Pulmonary artery endothelial cell (primary cell): ENCODE measurements at places on chromosomes 16 and 17.
A peak's percentile ranks its signal among the peaks of the same experiment; 100 is the strongest.

DNA sequence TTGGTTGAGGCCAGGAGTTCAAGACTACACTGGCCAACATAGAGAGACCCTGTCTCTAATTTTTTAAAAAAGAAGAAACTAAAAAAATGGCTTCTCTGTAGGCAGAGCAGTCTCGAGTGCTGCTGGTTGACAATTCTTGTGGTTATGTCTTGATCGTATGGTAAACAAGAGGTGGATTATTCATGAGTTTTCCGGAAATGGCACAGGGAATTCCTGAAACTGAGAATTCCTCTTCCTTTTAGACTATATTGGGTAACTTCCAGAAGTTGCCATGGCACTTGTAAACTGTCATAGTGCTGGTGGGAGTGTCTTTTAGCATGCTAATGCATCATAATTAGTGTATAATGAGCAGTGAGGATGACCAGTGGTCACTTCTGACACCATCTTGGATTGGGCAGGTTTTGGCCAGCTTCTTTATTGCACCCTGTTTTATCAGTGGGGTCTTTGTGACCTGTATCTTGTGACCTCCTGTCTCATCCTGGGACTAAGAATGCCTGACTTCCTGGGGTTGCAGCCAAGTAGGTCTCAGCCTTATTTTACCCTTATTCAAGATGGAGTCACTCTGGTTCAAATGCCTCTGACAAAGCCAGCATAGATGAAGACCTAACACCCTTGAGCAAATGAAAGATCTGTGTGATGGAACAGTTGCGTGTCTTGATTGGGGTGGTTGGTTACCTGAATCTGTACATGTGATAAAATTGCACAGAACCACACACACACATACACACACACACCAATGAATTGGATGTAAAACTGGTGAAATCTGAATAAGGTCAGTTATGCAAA, 30.2 kb downstream of the BMERB1 start:
- DNase-seq: no peak

GRCh38 chr17:77318021-77318420, 177.3 kb downstream of the SEC14L1 start:
- DNase-seq: no peak

- DNase-seq: peak; percentile 26
Measured at GRCh38 chr17:76681222-76682137, 29.3 kb downstream of the MXRA7 start.

DNA sequence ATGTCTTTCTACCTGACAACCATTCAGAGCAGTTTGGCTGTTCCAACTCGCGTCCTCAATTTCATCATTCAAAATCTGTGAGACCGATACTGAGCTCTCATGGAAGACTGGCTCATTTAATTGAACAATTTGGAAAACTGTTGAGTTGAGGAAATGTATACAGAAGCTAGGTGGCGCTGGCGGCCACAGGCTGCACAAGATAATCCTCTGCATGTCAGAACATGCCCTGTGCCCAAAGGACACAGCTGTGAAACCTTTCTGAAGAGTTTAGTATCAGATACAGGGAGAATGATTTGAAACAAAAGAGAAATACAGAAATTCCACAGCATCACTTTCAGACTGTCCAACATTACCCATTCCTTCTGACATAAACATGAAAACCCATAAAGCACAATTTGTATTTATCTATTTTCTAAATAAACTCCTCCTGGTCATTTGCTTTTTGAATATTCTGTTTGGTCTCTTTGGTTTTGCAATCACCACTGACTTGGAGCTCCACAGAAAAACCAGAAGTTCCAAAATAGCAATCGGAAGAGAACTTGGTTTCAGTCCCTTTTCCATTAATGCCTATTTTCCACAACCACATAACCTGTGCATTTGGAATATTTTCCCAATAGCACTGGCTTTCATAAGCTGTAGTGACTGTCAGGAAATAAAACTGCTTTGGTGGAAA, 192.8 kb downstream of the MAP2K6 start:
- DNase-seq: peak; percentile 75

- no peak for DNase-seq
Measured at GRCh38 chr16:54654429-54654828, 276.2 kb upstream of the IRX5 start.

DNA sequence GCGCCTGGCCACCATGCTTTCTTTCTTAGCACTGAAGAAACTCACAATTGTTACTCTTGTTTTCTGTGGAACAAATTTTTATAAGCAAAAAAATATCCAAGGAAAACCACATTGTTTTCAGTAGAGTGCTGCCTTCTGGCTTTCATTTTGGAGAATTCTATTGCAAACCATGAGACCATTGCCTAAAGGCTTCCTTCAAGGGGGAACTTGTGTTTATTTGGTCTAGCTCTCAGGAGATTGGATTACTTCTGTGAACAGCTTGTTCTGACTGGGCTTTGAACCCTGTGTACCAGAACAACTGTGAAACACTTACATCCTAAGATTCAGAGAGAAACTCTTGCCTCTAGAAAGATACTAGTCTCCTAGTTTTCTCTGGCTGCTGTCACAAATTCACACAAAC, 32.1 kb downstream of the TOM1L1 start:
- DNase-seq: no peak

DNA sequence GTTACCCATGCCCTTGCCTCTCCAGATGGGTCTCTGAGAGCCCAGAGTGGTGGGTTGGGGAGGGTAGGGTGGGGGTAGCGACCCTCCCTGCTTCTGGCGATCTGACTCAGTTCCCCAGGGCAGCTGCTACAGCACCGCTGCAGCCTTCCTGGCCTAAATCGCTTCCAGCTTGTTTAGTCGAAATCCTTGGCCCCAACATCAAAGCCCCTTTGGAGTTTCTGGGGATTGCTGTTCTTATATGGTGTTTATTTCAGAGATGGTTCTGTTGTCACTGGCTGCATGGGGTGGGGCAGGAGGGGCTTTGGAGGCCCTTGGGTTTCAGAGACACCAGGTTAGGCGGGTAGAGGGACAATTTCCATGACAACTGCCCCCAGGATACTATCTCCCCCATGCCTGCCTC, 35.9 kb downstream of the FZD2 start:
- DNase-seq: no peak

- DNase-seq: no peak
Measured at GRCh38 chr16:50467559-50467942, 80.6 kb upstream of the NKD1 start.

- DNase-seq: no peak
Measured at GRCh38 chr17:43219746-43220380, 8.2 kb downstream of the TMEM106A start.

GRCh38 chr16:88983771-88984687, 7.0 kb upstream of the CBFA2T3 start:
- DNase-seq: no peak

DNA sequence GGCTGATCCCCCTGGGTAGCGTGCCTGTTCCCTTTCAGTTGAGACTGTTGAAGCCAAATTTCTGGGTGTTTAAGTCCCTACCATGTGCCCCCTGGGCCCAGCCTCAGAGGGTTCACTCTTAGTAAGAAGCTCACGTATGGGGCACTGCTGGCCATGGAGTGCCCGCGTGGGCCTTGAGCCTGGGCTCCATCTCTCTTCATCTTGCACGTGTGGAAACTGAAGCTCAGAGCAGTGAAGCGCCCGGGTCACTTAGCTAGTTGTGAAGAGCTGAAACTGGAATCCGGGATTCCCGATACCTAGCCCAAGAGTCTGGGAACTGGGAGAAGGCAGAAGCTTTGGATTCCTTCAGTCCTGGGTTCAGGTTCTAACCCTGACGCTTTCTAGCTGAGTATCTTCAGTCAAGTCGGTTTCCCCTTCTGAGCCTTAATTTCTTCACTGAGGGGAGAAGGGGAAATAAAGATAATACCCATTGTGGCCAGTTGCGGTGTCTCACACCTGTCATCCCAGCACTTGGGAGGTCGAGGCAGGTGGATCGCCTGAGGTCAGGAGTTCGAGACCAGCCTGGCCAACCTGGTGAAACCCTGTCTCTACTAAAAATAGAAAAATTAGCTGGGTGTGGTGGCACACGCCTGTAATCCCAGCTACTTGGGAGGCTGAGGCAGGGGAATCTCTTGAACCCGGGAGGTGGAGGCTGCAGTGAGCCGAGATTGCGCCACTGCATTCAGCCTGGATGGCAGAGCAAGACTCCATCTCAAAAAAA, 103.9 kb downstream of the OR1D5 start:
- DNase-seq: no peak

GRCh38 chr17:17906418-17907215, 65.6 kb downstream of the TOM1L2 start:
- DNase-seq: no peak

DNA sequence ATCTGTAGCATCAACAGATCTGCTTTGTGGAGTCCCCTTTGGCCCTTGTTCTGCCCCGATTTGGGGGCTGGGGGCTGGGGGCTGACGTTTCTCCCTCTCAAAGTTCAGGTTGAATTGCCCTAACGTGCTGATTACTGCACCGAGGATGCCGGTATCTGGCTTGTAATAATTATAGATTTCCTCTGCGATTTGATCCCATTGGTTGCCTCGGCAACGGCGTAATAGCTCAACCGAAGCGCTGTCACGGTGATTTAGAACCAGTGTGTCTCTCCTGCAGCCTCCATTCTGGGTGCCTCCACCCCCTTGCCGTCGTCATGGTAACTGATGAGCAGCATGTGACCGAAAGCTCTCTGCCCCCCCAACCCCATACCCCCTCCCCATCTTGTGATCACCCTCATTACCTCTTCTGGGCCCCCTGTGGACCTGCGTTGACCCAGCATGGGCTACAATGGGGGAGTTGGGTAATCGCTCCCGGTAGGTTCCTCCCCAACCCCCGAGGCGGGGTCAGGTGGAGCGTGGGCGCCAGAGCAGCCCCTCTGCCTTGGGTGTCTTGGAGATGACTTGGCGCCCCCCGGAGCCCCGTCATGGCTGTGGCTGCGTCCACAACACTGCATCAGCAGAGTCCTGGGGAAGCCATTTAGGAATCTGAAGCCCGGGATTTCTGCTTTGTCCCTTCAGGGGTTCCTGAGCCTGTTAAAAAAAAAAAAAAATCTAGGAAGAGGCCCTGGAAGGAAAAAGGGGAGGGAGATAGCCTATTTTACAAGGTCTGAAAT, 38.4 kb downstream of the ABAT start:
- no peak for DNase-seq

DNA sequence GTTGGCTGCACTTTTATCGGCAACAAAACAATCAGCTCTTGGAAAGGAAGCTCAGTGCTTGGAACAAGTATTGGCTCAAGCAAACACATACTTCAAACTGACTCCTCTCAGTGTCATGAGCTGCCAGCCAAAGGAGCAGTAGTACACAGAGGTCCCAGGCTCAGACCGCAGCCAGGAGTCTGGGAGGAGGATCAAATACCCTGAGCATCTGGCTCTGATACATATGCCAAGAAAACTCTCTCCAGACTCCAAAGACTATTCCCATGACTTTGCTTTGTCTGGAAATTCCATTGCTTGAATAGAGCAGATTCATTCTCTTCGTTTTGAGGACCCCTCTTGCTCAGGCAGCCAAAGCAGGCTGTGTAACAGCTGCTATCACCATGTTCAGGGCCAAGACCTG, 501.6 kb upstream of the PSMD7 start:
- no peak for DNase-seq

GRCh38 chr17:37770631-37771518, 26.0 kb upstream of the HNF1B start:
- peak; percentile 29 for DNase-seq

DNA sequence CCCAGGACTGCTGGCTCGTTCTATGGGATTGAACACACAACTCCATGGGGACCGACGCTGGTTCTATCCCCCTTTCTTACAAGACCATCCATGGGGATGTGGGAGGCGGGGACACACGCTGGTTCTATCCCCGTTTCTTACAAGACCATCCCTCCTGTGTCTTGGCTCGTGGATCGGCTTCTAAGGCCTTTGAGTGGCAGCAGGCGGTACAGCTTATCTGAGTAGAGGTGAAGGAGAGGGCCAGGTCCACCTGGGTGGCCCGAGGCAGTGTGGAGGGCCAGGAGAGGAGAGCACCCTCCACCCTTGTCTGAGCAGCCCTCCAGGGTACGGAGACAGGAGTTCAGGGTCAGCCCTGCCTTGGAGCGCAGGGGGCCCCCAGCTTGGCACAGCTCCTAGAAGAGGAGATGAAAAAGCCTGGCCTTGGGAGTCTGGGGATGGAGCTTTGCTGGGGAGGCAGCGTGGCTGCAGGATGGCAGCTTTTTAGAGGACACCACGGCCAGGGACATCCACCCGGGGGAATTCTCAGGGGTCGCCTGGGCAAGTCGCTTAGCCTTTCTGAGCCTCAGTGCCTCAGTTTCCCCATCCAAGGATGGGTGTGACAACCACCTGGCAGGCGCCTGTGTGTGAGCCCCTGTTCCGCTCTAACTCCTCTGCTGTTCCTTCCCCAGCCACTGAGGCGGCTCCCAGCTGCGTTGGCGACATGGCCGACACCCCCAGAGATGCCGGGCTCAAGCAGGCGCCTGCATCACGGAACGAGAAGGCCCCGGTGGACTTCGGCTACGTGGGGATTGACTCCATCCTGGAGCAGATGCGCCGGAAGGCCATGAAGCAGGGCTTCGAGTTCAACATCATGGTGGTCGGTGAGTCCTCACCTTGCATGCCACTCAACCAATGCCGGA, 341.0 kb downstream of the SEC14L1 start:
- no peak for DNase-seq

GRCh38 chr17:12312692-12313091, 292.0 kb downstream of the MAP2K4 start:
- DNase-seq: no peak
